Activated naive CD8-positive, alpha-beta T cell treated with anti-CD3 and anti-CD28 coated beads, Interleukin-2, amount 10 ng/mL, durations not matched to agents 7 days and 5 days (primary cell): ENCODE measurements at places on chromosomes 1 and 21. TPM values are rescaled to one million over a fixed set of nuclear protein-coding genes. Genes with fewer than 3 reads are reported as not detected.

DNA sequence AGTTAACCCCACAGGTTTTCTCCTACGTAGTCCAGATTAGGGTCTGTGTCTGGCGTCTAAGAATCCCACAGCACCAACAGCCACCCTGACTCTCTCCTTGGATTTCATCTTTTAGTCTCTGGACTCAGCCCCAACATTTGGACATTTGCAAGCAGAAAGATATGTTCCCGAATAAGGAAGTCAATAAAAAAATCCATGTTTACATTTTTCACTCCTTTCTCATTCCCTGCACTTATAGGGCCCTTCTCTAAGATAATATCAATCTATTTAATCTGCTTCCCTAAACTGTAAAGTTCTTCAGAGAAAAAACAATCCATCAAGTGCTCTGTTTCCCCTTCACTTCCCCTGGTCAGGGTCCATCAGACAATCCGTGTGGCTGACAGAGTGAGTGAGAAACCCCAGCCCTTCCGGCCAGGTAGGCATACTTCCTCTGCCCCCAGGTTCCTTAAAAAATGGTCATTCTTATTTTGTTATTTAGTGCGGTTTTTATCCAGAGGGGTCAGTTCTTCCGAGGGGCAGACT is 105.9 kb upstream of the CDC42BPA start:
- no peak for DNase-seq

DNA sequence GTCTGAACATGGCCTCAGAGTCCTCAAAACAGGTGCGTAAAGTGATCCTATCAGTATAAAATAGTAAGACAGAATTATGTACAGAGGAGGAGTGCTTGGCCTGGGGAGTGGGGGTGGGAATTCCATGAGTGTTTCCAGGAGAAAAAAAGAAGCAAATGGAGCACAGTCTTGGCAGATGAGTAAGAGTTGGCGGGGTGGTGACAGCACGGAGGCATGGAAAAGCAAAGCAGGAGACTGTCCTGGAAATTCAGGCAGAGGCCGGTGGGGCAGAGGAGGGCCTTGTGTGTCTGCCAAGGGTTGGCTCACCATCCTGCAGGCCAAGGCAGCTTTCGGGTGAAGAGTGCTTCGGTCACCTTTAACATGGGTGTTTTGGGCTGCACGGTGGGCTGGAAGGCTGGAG is 63.4 kb downstream of the OPTC start:
- DNase-seq, result no peak

- no peak for DNase-seq
Measured at GRCh38 chr21:36499578-36500471, 19.9 kb upstream of the CLDN14 start.

DNA sequence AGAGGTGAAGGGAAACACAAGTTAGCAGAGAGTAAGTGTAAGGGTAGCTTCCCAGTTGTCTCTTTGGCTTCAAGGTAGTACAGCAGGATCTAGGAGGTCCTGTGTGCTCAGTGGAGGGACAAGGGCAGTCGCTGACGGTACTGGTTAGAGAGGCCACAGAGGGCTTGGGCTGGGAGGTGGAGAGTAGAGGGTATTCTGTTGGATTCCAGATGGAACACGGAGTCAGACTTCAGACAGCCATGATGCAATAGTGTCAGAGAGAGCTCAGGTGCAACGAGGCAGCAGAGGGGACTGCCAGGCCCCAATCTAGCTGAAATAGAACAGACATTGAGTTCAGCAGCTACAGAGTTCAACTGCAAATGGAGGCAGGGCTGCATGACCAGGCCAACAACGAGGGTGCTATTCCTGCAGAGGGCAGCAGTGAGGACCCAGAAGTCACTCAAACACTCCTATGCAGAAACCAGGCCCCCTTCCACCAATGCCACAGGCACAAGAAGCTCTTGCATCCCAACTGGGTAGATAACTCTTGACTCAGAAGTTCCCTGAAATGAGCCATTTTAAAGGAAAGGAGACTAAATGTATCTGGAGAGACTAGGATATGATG is 325.0 kb upstream of the ESRRG start:
- DNase-seq, result no peak

DNA sequence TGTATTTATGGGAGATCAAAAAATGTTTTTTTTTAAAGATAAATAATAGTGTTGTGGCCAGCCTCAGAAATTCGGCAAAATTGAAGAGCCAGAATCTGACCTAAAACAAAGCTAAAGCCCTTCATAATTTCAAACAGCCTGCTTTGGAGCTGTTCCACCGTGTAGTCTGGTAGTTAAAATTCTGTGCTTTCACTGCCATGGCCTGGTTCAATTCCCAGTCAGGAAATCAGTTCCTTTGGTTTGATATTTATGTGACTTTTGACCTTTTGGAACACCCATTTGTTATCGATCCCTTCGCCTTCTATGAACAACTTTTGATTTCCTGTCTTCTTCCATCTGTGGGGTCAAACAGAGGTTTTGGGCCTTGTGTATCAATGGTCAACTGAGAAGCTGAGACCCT is 179.8 kb downstream of the HFM1 start:
- DNase-seq, result no peak

DNA sequence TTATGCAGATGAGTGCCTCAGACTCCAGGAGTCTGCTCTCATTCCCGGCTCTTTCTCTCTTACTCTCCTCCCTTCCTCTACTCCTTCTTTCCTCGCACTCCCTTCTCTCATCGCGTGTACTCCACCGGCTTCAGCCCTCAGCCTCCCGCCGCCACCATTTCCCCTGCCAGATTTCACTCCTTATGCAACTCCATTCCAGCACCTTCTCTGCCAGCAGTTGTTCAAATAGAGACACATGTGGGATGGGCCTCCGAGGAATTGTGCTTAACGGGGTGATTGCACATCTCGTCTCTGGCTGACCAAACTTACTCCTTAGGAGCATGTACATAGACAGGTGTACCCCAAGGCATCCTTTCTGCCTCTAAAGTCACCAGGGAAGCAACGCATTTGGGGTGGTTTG is 2.1 kb downstream of the CNTN2 start:
- DNase-seq, result no peak

- DNase-seq, result no peak
Measured at GRCh38 chr1:21335088-21335691, 44.9 kb upstream of the ECE1 start.

- no peak for DNase-seq
Measured at GRCh38 chr21:44281801-44282200, 3.9 kb upstream of the AIRE start.

GRCh38 chr1:15958111-15958510 is 17.8 kb downstream of the ZBTB17 start:
- no peak for DNase-seq

DNA sequence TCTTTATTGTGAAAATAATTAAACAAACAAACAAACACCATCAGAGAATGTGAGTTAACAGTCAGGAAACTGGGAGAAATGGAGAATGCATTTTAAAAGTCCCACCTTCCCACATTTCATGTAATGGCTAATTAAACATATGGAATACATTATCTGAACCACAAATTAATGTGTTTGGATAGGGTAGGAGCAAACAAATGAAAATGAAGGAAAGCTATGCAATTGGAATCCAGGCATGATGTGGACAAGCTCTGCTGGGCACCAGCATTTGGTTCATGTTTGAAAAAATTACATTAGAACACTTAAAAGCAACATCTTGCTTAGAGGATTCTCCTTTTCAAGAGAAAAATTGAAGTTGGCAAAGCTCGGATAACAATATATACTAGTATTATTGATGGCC is 628.1 kb downstream of the LMO4 start:
- no peak for DNase-seq

- no peak for DNase-seq
Measured at GRCh38 chr1:39003794-39004193, 12.7 kb downstream of the AKIRIN1 start.

GRCh38 chr1:220123066-220123465 is 29.1 kb downstream of the IARS2 start:
- no peak for DNase-seq

DNA sequence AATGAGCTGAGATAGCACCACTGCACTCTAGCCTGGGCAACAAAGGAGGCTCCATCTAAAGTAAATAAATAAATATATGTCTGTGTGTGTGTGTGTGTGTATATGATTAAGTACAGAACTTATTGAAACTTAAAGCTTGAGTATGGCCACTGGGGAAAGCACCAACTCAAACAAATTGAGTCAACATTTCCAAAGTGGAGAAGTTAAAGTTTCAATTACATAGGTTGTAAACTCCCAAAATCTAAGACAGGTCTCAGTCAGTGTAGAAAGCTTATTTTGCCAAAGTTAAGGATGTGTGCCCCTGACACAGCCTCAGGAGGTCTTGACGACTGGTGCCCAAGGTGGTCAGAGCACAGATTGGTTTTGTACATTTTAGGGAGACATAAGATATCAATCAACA is 458.9 kb upstream of the RGS18 start:
- no peak for DNase-seq

DNA sequence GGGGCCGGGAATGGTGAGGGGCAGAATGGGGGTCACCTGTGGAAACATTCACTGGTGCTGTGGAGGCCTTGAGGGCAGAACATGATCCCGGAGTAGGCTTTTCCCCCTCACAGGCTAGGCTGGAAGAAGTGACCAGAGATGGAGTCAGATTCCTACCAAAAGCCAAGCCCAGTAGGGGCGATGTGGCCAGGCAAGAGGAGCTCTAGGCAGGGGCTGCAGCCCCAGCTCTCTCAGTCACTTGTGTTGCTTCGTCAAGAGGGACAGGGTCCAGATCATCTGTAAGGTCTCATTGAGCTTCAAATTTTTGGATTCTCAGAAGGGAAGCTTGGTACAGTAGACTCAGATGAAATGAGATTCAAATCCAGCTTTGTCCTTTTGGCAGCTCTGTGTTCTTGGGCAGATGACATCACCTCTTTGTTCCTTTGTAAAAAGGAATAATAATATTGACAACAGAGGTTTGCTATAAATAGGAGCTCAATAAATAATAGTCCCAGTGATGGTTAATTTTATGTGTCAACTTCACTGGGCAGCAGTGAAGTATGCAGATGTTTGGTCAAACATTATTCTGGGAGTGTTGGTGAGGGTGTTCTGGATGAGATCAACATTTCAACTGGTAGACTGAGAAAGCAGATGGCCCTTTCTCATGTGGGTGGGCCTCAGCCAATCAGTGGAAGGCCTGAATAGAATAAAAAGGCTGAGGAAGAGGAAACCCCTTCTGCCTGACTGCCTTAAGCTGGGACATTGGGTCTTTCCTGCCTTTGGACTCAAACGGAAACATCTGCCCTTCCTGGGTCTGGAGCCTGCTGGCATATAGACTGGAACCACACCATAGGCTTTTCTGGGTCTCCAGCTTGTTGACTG is 324.7 kb upstream of the USP24 start:
- DNase-seq, result no peak

DNA sequence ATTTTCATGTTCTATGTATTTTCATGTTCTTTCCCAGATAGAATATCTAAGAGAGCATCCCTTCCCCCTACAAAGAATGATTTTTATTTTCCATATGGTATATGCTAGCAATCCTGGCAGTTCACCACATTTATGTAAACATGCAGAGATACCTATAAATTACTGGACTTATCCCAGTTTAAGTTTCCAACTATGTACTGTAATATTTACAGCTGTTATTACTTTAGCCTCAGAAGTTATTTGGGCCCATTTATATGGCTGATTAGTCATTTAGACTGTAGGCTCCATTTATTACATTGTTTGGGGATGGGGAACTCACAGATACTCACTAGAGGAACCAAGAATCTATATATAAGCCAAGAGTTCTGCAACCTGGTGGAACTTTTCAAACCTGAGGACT is 84.8 kb upstream of the WARS2 start:
- no peak for DNase-seq

GRCh38 chr1:4700801-4701200 is 46.4 kb downstream of the AJAP1 start:
- DNase-seq, result no peak

- no peak for DNase-seq
Measured at GRCh38 chr1:237258871-237259270, 216.9 kb downstream of the RYR2 start.

DNA sequence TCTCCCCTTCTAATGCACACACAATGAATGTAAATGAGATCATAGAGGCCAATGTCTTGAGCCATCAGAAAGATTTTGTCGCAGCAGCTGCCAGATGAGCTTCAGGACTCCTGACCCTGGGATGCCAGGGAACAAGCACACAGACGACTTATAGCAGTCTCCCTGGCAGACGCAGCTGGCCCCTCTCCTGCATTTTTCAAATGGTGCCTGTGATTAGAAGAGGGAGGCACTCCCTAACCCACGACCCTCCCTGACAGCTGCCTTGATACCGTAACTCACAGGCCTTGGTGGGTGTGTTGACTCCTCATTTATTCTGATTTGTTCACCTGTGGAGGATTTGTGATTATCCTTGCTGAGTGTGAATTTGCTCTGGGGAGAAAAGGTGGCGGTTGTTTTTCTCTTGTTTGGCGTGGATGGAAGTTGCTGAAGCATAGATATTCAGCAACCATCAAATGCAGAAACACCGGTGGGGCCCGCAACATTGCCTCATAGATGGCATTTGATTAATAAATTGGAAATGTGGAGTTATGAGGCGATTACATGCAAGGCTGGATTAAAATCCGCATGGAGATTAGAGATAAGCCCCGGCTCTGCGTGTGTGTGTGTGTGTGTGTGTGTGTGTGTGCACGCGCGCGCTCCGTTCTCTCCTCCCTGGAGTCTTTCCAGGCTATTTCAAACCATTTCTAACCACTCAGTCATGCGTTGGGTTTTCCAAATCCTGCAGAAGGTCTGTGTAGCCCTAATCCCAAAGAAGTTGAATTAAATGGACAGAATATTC is 2.1 kb upstream of the RD3 start:
- DNase-seq, result no peak

DNA sequence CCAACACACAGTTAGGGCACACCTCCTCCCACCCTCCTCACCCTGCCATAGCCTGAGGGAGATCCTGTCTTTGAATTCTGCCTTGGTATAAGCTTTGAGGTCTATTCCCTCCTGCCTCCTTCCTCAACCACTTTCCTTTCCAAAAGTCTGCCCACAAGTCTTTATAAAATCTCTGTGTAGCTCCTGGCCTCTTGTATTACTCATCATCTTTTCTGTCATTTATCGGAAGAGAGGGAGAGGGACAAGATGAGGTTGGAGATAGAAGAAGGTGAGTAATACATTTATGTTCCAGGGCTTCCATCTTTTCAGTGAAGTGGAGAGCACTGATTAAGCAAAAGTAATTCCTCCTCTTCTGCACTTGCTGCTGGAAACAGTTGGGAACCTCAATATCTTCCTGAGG is 30.5 kb upstream of the EFCAB14 start:
- DNase-seq, result no peak

Gene LMOD1
- not detected for total RNA-seq

Gene OR6N1
- not detected for total RNA-seq

Gene PFKL
- total RNA-seq, result 183 TPM
